Urinary bladder (tissue), 4 donors: ENCODE measurements at places on chromosomes 4 and X.

DNA sequence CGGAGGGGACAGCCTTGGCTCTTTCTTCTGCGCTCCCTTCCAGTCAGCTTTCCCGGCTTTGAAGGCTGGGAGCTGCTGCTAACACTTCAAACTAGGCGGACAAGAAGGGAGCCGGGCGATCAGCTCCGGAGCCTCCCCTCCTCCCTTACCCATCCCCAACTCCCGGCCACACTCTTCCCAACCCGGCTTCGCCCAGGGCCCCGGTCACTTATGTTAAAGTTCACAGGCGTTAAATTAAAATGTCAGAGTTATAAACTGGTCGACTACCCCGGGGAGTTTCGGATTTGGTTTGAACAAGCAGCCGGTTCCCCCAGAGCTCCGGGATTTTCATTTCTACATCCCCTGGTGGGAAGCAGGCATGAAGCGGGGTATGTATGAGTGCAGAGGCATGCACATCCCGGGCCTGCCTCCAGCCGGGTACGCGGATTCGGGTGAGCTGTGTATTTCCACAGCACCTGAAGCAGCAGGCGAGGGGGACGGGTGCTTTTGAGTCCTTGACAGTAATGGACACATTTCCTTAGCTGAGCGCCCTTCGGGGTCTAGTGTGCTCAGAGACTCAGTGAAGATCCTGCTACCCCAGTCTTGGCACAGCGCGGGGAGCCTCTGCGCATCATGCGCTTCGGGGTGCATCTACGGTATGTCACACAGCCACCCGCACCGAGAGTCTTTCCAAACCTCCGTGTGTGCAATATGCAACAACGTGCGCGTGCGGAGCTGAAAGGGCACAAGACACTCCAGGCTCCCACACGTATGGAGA is 880 bp downstream of the UNC5C start:
- no peak for DNase-seq

DNA sequence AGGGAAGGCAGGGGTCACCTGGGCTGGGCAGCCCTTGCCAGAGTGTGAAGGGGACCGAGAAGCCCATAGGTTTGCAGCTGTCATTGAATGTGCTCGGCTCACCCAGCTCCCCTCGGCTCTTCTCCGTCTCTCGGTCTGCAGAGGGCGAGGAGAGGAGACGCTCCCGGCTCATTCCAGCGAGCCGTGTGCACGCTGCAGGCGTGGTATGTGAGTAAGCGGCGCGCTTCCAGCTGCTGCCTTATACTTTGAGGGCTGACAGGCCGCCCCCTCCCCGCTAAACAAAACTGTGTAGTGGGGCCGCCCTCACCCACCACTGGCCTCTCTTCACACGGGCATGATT is 23.0 kb upstream of the BCORL1 start:
- no peak for DNase-seq

DNA sequence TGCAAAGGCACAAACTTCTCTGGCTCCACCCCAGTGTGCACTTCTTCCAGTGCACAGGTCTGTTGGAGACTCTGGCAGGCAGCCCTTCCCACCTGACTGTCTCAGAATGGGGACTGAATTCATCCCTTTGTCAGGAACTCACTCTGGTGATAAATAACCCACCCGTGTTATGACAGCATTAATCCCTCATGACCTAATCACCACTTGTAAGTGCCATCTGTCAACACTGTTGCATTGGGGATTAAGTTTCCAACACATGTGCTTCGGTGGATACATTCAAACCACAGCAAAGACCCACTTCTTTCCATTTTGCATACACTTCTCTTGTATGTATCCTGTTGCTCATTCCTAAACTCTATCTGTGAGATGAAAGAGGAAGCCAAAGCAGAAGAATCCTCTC is 1002.9 kb upstream of the IGFBP7 start:
- DNase-seq = no peak

GRCh38 chr4:88759895-88760290 is 62.3 kb upstream of the NAP1L5 start:
- DNase-seq = no peak

DNA sequence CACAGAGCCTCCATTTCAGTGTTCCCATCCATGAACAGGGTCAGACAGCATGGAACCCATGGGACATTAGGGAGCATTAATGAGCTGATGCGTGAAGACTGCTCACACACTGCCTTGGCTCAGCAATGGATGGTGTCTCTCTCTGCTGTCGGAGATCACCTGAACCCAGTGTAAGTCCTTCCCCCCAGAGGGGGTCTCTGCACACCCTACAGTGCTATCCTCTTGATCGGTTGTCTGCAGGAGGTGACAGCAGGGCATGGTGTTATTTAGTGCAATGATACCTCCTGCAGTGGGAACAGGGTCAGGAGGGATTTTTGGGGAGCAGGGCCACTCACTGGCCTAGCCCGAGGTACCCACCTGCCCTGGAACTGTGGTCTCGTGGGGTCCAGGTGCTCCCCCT is 25.6 kb downstream of the APELA start:
- no peak for DNase-seq

GRCh38 chrX:134443020-134443419 is 16.9 kb upstream of the HPRT1 start:
- DNase-seq = no peak
